ENCODE measurements at places on chromosomes 3 and 15. TPM values are rescaled to one million over a fixed set of nuclear protein-coding genes. Genes with fewer than 3 reads are reported as not detected.
A peak's percentile ranks its signal among the peaks of the same experiment; 100 is the strongest.

Gene PSTPIP1
- total RNA-seq, result 176 TPM

Gene SETD2
- total RNA-seq, result 44.4 TPM

DNA sequence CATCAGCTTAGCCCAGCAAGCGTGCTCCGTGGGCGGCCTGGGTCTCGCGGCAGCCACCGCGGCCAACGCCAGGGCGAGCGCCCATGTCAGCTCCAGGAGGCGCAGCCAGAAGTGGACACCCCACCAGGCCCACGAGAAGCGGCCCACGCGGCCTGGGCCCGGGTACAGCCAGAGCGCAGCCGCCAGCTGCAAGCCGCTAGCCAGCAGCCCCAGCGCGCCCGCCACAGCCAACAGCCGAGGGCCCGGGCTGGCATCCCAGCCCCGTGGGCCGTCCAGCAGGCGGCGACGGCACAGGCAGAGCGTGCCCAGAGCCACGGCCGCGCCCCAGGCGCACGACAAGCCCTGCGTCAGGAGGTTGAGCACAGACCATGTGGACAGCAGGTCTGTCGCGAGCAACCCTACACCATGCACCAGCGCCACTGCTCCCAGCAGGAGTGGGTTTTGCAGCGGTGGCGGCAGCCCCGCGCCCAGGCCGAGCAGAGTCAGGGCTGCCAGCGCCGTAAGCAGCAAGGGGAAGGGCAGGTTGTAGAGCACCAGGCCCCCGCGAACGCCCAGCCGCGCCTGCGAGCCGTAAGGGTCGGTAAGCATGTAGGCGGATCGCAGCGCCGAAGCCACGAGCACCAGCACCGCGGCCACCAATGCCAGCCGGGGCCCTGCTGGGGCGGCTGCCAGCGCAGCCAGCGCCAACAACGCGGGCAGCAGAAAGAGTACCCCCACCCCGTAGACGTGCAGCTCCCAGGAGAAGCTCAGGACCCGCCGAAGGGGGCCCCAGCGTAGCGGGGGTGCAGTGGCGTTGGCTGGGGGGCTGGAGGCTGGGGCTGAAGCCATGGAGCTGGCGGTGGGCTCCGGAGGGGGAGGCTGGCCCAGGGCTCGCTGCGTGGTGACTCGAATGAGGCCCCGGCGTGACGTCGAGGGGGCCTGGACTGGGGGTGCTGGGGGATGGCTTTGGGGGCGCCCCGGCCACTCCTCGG, 4.9 kb downstream of the PRRT3 start:
- H3K36me3 ChIP-seq, result peaks cover 3% of the 10 kb centered on the region
- no peak overlapping the region for H3K4me3 ChIP-seq
- no peak overlapping the region for H3K27ac ChIP-seq

GRCh38 chr15:63156755-63157117, 541 bp downstream of the RPS27L start:
- H3K36me3 ChIP-seq, result peaks cover 34% of the 10 kb centered on the region
- H3K4me3 ChIP-seq, result peak overlapping the region; percentile 95
- peak overlapping the region; percentile 98 for H3K27ac ChIP-seq

Gene MYNN
- 16.4 TPM for total RNA-seq

GRCh38 chr15:29124581-29125381, 144.8 kb downstream of the NSMCE3 start:
- H3K27ac ChIP-seq, result no peak overlapping the region
- H3K4me3 ChIP-seq, result no peak overlapping the region
- no peaks in the 10 kb centered on the region for H3K4me1 ChIP-seq
- no peaks in the 10 kb centered on the region for H3K27me3 ChIP-seq
- DNase-seq, result no peak
- H3K36me3 ChIP-seq, result no peaks in the 10 kb centered on the region

Measured in activated CD4-positive, alpha-beta T cell treated with anti-CD3 and anti-CD28 coated beads, Interleukin-2, amount 10 ng/mL, durations not matched to agents 7 days and 5 days (primary cell).